ENCODE measurements at places on chromosomes 16 and 17.

DNA sequence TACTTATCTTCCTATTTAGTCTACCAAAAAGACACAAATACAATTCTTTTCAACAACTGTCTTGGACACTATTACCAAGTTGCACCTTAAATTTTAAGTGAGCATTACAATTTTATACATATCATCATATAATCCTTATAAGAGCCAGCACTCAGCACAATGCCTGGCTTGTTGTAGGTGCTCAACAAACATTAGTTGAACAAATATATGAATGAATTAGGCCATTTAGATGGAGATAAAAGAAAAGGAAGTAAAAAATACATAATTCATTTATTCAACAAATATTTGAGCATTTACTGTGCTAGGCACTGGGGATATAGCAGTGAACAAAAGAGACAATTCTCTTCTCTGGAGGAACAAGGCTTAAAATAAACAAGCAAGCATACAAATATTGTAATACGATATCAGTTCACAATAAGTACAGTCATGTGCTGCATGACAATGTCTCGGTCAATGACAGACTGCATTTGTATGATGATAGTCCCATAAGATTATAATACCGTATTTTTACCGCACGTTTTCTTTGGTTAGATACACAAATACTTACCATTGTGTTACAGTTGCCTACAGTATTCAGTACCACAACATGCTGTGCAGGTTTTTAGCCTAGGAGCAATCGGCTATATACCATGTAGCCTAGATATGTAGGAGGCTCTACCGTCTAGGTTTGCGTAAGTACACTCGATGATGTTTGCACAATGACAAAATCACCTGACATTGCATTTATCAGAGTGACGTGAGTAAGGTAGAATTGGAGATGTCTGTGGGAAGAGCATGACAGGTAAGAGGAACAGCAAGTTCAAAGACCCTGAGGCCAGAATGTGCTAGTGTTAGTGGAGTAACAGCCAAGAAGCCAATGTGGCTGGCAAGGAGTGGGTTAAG lies 86.4 kb upstream of the HS3ST2 start:
- no peak for DNase-seq

DNA sequence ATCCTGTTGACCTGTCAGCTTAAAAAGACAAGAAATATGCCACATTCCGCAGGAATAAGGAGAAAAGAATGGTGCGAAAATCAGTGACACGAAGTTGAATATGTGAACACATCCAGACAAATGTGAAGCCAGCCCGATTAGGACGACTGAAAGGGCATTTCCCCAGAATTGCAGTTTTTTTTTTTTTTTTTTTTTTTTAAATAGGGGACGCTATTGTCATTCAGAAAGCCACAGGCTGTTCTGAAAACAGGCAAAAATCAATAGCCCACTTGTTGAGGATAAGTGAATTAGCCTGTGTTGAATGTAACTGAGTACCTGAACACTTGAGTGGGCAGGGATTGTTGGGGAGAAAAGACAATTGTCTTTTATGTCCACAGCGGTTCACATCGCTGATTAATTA lies 507.1 kb downstream of the WWOX start:
- DNase-seq, result no peak

DNA sequence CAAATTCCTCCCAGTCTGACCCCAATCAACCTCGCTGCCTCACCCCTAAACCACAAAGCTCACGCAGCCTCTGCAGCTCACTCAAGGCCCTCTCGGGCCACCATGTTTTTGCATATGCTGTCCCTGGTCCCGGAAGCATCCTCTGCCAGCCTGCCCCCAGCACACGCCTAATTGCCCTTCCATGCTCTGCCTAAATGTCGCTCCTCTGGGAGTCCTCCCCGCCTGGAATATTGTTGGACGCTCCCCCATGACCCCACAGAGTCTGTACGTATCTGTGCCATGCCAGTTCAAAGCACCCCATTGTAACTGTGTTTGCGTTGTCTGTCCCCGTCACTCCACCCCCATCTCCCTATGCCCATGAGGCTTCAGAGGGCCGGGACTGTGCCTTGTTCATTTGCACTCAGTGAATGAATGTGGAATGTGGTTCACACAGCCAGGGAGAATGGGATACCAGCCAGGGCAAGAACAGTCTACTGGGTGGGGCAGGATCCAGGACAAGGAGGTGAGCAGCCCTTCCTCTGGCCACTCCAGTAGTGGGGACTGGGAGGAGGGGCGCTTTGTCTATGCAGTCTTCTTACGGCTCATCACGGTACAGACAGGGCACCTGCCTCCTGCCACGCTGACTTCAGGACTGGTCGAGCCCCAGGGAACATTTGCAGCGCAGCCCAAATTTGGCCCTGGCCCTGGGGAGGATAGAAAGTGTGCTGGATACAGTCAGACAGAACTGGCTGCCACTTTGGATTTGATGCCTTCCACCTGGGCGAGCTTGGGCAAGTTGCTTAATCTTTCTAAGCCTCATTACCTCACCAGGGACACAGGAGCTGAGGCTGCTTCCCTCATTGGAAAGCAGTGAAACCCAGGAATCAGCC lies 48.5 kb downstream of the NOS2 start:
- DNase-seq, result no peak

DNA sequence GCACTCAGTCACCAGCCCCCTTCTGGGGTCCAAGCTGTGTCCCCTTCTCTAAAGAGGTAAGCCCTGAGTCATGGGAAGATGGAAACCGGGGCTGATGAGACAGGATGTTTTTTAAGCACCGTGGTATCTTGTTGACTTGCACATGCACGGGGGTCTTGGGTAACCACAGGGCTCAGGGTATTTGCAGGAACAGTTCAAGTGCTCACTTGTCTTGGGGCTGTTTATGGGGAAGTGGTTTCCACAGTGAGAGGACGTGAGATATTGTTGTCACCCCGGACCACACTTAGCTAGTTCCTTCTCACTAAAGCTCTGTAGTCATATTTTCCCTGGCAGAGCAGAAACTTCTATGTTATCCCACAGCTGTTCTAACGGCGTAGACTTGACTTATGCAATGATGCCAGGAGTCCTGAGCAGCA lies 7.7 kb downstream of the CCL3L1 start:
- no peak for DNase-seq

DNA sequence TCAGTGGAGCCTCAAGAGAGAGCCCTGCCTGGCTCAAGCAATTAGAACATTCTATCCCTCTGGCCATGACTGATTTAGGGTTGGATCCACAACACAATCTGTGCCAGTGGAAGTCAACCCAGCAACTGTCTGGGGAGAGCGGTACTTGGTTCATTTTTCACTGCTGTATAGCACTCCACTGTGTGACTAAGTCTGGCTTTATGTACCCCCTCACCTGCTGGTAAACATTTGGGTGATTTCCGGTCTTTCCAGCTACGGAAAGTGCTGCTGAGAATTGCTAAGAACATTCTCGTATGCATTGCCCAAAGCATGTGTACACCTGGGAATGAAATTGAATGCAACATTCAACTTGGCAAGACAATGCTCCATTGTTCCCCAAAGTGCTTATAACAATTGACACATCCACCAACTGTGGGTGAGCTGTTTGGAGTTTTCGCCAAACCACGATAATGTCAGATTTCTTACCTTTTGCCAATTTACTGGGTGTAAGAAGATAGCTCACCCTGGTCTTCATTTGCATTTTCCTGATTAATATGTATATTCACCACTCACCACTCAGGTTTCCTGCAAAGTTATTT lies 63.5 kb upstream of the MED9 start:
- DNase-seq, result no peak

GRCh38 chr17:48603959-48604769 lies 622 bp downstream of the HOXB6 start:
- no peak for DNase-seq

DNA sequence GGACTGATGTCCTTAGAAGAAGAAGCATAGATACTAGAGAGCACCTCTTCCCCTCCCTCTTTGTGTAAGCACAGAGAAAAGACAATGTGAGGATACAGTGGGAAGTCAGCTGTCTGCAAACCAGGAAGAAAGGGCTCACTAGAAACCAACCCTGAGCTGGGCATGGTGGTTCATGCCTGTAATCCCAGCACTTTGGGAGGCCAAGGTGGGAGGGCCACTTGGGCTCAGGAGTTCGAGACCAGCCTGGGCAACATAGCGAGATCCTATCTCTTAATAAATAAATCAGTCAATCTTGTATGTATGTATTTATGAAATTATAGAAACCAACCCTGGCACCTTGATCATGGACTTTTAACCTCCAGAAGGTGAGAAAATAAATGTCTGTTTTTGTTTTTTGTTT lies 118.3 kb downstream of the NPIPB5 start:
- no peak for DNase-seq

DNA sequence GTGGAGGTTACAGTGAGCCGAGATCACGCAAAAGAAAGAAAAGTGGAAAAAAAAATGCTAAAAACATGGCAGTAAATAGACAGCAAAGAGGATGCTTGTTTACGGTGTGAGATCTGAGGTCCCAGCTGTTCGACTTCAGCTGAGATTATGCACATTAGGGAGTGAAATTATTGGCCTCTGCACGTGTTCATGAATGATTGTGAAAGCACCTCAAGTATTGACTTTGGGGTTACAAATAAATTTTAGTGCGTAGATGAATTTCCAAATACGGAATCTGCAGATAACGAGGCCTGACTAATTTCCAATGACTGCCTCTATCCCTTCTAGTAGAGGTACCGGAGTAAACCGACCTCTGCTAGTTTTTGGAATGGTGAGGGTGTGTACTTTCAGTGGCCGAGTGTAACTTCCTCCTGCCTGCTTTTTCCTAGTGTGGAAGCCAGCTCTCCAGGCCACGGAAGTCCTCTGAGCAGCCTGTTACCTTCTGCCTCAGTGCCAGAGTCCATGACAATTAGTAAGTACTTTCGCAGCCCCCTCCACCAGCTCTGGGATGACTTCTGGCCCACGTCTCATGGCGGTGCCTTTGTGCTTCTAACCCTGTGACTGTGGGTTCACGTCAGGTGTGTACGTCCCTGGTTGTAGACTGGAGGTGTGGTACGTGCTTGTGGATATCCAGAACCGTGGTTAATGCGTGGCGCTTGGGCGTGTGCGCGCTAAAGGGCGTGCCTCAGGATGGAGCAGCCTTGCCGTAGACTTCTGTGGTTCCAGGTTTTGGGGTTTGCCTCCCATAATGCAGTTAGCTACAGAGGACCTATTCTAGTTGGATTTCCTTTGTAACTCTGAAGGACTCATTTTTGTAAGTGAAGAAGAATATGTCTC lies 102.1 kb downstream of the SNX29 start:
- no peak for DNase-seq

All from stimulated activated naive CD8-positive, alpha-beta T cell treated with anti-CD3 and anti-CD28 coated beads, Interleukin-15, amount 100 ng/mL, for 72 hours (primary cell).